Cortex of kidney (tissue), 1 donor: ENCODE measurements at places on chromosomes 3 and 15.

GRCh38 chr15:73718694-73719093 lies 34.5 kb downstream of the INSYN1 start:
- DNase-seq, result no peak

DNA sequence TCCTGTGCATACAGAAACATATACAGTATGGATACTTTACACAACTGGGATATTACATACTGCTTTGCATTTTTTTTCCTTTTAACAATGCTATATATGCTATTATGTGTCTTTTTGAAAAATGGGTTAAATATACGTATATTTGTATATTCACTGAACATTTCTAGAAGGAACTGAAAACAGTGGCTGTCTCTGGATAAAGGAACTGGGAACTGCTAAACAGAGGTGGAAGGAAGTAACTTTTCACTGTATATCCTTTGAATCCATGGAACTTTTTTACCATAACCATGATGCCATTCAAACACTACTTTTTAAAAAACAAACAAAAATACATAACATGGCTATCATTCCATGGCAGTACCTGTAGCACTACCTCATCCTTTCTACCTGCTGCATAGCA lies 1.8 kb downstream of the MTFMT start:
- no peak for DNase-seq

- no peak for DNase-seq
These were observed 11.0 kb downstream of the KCTD6 start for GRCh38 chr3:58502872-58503271.

- no peak for DNase-seq
These were observed 68.2 kb upstream of the GSK3B start for GRCh38 chr3:120162400-120162799.

DNA sequence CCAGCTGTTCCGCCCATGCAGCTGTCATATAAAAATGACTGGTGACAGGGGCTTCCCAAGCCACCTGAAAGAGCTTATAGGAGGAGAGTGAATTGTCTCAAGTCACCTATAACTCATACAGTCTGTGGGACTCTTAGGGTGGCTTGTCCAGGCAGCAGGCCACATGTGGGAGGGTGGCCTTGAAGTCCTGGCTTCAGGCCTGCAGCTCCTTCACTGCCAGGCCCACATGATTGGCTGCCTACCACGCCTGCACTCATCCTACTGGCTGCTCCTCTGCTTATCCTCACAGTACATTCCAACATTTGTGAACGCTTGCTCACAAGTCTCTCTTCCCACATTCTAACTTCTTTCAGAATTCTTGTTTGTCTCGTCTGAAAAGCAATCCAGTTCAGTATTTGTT lies 41.1 kb upstream of the TIPARP start:
- DNase-seq, result no peak

DNA sequence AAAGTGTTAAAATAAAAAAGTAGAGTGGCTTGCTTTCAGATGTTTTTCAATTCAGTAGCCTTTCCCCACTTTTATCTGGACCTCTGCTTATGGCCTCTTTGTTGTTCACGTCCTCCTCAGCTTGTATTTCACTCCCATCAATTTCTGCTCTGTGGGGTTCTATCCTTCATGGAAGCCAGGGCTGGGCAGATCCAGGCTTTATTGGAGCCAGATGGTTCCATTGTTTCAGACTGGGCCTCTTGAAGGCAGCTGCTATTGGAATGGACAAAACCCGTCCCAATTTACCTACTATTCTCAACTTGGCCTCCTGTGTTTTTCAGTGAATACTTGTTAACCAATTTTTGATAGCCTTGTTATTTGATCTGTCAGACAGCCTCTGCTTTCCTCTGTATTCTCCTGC lies 10.9 kb upstream of the AADACL2 start:
- no peak for DNase-seq

DNA sequence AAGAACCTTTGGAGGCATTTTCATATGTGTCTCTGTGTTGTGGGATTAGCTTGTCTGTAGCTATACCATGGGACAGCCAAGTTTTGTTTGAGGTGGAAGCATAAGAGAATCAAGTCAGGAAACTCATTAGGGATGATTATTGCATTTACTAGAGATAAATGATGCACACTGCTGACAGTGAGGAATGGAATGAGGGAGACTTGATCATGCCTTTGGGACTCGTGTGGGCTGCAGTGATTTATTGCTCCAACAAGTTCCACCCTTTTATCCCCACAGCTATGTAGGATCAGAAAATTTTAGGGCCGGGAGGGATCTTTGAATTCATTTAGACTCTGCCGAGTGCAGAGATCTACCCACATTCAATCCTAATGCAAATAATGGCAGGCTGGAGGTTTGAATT lies 16.3 kb downstream of the ZNF385D start:
- DNase-seq, result no peak

- DNase-seq, result no peak
These were observed 396.1 kb downstream of the LRTM1 start for GRCh38 chr3:54531741-54532140.

DNA sequence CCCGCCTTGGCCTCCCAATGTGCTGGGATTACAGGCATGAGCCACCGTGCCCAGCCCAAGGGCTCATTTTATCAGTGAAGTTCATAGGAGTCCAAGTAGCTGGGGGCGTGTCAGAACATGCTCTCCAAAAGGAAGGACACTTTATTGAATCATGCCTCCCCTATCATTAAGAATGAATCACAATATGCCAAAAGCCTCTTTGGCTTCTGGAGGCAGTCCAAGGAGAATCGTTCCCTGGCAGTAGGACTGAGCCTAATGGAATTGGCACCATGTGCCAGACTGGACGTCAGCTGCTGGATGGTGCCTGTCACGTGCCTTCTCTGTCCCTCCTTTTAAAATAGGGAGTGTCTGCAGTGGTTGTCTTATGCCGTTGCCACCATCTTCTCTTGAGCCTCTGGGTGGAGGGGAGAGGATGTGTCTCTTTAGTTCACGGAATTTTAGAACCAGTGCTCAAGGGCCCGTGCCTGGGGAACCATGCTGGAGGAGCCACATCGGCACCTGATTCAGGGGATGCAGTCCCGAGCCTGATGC lies 234.7 kb upstream of the LYSMD4 start:
- DNase-seq, result no peak

DNA sequence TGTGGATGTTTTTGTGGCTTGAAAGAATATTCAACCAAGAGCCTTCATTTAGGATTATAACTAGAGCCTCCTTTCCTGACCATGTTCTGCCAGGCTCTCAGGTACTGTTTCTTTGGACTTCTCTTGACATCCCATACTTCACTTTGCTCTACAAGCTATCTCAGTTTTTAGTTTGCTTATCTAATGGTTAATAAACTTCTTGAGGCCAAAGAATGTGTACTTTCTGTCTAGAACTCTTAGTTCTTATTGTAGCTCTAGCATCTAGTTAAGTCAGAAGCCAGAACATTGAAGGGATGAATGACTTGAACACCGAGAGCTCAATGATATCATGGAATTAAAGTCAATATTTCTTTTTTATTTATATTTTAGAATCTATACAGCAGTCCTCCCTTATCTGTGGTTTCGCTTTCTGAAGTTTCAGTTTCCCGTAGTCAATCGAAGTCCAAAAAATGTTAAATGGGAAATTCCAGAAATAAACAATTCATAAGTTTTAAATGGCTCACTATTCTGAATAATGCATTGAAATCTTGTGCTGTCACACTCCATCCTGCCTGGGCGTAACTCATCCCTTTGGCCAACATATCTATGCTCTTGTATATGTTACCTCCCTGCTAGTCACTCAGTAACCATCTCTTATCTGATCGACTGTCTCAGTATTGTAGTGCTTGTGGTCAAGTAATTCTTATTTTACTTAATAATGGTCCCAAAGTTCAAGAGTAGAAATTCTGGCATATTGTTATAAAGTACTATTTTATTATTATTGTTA lies 368.6 kb upstream of the RBMS3 start:
- no peak for DNase-seq

DNA sequence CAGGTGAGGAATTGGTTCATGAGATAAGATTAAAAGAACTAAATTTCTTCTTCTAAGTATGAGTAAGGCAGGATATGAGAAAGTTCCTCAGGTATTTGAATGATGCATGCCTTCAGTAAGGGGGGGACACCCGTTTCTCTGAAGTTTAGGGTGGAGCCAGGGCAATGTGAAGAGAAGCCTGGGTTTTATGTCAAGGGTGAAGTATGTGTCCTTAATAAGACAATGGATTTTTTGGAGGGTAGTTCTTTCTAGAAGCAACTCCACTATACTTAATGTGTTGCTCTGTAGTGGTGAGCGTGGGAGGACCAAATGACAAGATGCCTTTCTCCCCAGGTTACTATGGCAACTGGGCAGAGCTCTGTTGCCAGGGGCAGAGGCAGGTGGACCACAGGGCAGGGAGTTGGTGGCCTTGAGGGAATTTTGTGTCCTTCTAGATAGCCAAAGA lies 44.0 kb downstream of the PHLDB2 start:
- DNase-seq, result no peak

DNA sequence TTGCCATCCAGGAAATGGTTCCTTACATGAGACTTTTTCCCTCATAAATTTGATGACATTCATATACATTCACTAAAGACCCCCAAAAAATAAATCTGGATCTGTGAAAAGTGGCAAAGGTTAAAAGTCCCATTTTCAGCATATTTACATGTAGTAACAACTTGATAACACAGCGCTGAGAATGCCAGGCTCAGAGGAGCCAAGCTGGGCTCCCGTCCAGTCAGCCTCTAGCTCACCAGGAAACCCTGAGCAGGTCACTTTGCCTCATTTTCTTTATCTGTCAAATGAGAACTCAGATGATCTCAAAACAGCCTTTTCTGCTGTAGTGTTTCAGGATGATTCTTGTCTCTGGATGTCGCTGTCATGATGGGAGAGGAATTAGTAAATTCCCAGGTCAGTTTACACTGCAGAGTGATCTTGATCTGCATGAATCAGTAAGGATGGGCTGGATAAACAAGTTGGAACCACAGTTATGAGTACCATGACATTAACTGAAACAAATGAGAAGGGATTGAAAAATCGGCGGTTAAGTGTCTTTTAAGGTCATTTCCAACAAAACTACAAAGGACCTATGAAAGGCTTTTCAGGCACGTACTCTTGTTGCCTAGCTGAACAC lies 82.8 kb downstream of the PPARG start:
- DNase-seq, result no peak

DNA sequence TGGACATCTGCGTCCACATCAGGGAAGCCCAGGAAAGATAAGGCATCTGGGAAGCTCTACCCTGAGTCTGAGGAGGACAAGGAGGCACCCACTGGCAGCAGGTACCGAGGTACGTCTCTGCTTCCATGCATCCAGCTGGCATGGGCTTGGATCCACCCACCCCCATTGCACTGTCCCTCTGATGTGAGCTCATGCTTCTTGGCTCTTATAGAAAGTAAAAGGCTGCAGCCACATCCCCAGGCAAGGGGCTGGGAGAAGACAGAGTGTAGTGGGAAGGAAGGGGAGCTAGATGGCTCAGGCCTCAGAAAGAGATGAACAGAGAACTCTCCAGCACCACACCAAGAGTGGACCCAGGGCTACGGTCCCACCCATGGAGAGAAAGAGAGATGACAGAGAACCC lies 18.2 kb downstream of the PTH1R start:
- no peak for DNase-seq

DNA sequence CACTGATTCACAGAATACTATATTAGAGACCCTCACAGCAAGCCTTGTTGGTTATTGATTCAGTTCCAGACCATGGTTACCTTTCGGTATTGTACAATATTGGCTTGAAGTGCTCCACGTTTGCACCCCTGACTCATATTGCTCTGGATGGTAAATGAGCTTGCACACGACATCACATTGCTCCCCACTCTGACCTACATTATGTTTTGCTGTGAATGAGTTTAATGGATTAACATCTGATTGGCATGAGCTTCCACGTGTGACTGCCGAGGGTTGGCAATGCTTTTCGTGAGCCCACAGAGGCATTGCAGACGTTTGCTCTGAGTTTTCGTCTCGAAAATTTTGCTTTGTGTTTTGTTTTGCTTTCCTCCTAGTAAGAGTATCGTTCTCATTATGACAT lies 225.8 kb upstream of the ICE2 start:
- no peak for DNase-seq

- DNase-seq, result no peak
These were observed 137.9 kb downstream of the SNRPN start for GRCh38 chr15:25092661-25093060.

DNA sequence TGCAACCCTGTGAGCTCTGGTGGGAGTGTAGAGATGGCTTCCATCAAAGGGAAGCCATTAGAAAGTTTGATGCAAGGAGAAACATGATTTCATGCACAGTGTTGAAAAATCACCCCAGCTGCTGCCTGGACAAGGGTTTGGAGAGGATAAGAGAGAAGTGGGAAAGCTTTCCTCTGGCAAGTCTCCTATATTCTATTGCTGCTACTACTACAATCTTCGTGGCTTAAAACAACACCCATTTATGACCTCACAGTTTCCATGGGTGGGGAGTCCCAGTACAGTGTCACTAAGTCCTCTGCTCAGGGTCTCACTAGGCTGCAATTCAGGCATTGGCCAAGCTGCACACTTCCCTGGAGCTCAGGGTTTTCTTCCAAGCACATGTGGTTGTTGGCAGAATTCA lies 229.3 kb downstream of the TAFA4 start:
- DNase-seq, result no peak

GRCh38 chr3:182937293-182938051 lies 42.9 kb downstream of the DCUN1D1 start:
- no peak for DNase-seq

DNA sequence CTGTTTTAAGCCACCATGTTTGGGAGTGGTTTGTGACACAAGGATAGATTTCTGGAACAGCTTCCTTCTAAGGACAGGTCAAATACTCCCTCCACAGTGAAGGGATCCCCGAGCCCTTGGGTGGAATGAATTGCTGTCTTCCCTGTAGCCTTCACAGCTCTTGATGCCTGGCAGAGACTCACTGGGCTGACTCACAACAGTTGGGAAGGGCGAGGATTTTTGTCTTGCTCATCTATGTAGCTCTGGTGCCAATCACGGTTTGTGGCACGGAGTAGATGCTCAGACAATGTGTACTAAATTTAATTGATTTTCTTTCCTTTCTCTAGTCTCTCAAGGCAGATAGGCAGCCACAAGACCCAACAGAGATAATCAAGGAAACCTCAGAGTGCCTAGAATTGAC lies 27.0 kb downstream of the CRYGS start:
- no peak for DNase-seq

DNA sequence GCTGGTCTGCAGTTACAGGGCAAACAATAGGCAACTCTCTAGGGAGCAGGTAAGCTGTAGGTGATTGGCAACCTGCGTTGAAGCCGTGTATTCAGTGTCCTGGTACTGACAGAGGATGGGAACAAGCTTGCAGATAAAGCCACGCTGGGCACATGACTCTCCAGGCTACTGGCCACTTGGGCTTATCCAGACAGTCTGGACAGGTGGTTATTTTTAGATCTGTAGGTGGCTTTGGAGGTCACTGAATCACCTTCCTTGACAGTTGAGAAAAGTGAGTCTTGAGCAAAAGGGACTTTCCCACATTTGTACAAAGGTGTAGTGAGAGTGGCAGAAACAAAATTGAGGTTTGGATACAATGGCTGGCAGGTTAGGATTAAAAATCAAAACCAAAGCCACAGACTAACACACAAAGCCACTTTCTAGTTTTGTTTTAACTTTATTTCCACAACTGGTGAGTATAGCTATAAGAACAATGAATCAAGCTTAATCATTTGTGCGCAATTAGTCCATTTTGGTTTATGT lies 22.3 kb upstream of the IL1RAP start:
- DNase-seq, result no peak

GRCh38 chr3:31668242-31668641 lies 135.5 kb downstream of the STT3B start:
- no peak for DNase-seq
